Astrocyte (in vitro differentiated cells and primary cell): ENCODE measurements at places on chromosomes 1 and 21. TPM values are rescaled to one million over a fixed set of nuclear protein-coding genes. Genes with fewer than 3 reads are reported as not detected.

Gene TNFRSF18
- total RNA-seq, result 0.65 and 0.66 TPM in 2 replicates

Gene THEMIS2
- 0.79 and 1.3 TPM in 2 replicates for total RNA-seq

Gene SPRR2G
- not detected in 2 replicates for total RNA-seq

Gene WDR64
- not detected in 2 replicates for total RNA-seq

Gene IGSF21
- total RNA-seq, result not detected in 2 replicates

Gene CFHR4
- not detected in 2 replicates for total RNA-seq

Gene JAM2
- total RNA-seq, result 3.7 and 7.2 TPM in 2 replicates

DNA sequence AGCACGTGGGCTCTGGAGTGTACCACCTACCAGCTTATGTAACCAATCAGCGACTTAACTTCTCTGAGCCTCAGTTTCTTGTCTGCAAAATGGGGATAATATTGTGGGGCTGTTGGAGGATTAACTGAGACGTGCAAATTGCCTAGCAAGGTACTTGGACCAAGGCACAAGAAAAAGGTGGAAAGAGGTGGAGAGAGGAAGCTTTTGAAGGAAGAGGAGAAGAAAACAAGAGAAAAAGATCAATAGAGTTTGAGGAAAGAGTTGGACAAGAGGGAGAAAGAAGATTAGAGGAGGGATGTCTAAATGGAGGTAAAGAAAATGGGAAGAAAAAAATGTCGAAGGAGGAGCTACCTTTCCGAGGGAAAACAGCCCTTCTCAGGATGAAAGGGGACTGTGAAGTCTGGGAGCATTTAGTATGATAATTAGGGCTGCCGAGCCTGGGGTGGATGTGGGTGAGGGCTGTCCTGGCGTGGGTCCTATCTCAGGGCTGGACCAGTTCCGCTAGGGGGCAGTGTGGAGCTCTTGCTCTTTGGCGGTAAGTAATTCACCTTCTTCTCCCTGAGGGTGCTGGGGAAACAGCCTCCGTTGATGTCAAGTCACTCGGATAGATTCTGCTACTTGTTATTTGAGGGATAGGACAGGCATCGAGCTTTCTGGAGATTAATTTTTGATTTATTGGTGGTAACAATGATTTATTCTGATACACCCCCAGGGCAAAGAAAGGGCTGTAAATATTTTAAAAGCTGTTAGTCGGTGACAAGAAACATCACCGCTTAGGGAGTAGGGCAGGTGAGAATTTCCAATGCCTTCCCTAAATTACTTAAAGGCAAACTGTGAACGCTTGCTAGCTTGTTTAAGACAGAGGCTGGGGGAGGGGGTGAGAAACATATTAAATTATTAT, 79.0 kb upstream of the NFASC start:
- peaks cover 21% of the 10 kb centered on the region for H3K27me3 ChIP-seq
- no peak overlapping the region for H3K27ac ChIP-seq
- no peaks in the 10 kb centered on the region for H3K36me3 ChIP-seq
- no peak overlapping the region for H3K4me3 ChIP-seq

DNA sequence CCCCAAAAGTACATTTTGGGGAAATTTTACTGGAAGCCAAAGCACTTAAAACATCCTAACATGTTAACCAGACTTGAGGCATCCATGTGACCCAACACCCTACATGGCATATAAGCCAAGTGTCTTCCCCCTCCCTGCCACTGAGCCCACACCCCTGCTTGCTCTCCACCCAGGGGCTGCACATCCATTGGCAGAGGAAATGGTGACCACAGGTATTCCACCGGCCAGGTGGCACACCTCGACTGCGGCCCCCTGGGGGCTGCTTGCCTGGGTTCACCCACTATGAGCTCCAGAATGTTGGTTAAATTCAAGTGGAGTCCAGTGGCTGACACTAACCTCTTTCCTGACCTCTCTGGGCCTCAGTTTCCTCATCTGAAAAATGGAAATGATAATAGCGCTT, 64.4 kb upstream of the FAM20B start:
- no peak overlapping the region for H3K4me3 ChIP-seq
- H3K27me3 ChIP-seq, result no peaks in the 10 kb centered on the region
- DNase-seq, result no peak
- H3K27ac ChIP-seq, result no peak overlapping the region

DNA sequence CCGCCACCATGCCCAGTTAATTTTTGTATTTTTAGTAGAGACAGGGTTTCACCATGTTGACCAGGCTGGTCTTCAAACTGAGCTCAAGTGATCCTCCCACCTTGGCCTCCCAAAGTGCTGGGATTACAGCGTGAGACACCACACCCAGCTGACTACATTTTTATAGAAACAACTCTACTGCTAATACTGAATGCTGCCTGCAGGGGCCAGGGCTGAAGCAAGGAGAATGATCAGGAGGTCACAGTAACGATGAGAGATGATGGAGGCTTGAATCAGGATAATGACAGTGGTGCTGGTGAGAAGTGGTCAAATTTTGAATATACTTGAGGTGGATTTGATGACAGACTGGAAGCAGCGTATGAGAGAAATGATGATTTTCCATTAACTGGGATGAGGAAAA, 33.3 kb downstream of the ODF2L start:
- no peak overlapping the region for H3K27ac ChIP-seq
- no peak for DNase-seq
- no peaks in the 10 kb centered on the region for H3K4me1 ChIP-seq
- no peaks in the 10 kb centered on the region for H3K27me3 ChIP-seq
- no peak overlapping the region for H3K4me3 ChIP-seq

- peaks cover 15% of the 10 kb centered on the region for H3K27me3 ChIP-seq
- H3K4me1 ChIP-seq, result peaks cover 1% of the 10 kb centered on the region
- H3K36me3 ChIP-seq, result no peaks in the 10 kb centered on the region
- DNase-seq, result peak; percentile 34
- H3K27ac ChIP-seq, result no peak overlapping the region
Observed at GRCh38 chr21:37758982-37759381, 157.3 kb downstream of the KCNJ6 start.

DNA sequence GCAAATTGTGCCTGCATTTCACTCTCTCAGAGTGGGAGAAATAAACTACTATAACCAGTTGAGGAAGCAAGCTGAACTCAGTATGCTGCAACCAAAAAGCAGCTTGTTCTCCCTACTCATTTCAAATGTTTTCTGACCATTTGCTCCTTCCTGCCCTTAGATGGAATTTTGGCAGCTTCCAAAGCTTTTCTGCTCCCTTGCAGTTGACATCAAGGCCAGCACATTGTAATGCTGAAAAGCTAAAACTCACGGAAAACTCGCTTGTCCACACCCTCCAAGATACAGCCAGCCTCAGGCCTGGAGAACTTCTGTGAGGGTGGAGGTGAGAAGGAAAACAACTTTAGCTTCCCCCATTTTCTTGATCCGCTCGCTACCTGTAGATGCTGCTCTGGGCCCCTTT, 5.0 kb upstream of the CHML start:
- DNase-seq, result no peak
- H3K27me3 ChIP-seq, result no peaks in the 10 kb centered on the region
- H3K36me3 ChIP-seq, result no peaks in the 10 kb centered on the region
- no peak overlapping the region for H3K4me3 ChIP-seq

- H3K4me3 ChIP-seq, result no peak overlapping the region
- H3K4me1 ChIP-seq, result no peaks in the 10 kb centered on the region
- H3K27ac ChIP-seq, result no peak overlapping the region
- no peak for DNase-seq
Observed at GRCh38 chr1:201039876-201040275, 16.4 kb upstream of the KIF21B start.

GRCh38 chr1:247829656-247830055, 5.7 kb upstream of the OR14A16 start:
- DNase-seq, result no peak
- no peak overlapping the region for H3K4me3 ChIP-seq
- H3K4me1 ChIP-seq, result no peaks in the 10 kb centered on the region
- no peaks in the 10 kb centered on the region for H3K27me3 ChIP-seq
- no peaks in the 10 kb centered on the region for H3K36me3 ChIP-seq

DNA sequence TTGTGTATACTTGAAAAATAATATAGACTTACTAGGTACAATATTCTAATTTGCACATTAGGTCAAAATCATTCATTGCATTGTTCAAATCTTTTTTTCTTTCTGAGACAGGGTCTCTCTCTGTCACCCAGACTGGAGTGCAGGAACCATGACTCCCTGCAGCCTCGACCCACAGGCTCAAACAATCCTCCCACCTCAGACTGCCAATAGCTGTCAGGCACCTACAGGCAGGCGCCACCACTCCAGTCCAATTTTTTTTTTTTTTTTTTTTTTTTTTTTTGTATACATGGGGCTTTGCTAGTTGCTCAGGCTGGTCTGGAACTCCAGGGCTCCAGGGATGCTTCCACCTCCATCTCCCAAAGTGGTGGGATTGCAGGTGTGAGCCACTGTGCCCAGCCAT, 656.9 kb downstream of the KCNT2 start:
- H3K27ac ChIP-seq, result no peak overlapping the region
- H3K36me3 ChIP-seq, result no peaks in the 10 kb centered on the region

DNA sequence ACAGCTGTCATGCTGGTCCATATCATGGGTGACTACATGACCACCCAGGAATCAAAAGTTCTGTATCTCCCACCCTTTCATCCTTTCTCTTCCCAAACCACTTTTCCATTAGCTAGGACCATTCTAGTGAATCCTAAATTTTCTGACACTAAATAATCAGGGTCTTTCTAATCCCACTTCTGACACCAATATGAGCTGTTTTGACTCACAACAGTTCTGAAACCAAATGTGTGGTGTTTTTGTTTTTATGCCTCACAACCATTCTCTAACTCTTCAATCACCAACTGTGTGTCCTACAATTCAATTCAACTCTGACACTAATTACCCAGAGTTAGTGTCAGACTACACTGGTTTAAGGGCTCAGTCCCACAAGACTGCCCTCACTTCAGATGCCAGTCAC, 63.9 kb downstream of the SMYD2 start:
- H3K4me1 ChIP-seq, result peaks cover 2% of the 10 kb centered on the region
- no peaks in the 10 kb centered on the region for H3K27me3 ChIP-seq
- no peak for DNase-seq

DNA sequence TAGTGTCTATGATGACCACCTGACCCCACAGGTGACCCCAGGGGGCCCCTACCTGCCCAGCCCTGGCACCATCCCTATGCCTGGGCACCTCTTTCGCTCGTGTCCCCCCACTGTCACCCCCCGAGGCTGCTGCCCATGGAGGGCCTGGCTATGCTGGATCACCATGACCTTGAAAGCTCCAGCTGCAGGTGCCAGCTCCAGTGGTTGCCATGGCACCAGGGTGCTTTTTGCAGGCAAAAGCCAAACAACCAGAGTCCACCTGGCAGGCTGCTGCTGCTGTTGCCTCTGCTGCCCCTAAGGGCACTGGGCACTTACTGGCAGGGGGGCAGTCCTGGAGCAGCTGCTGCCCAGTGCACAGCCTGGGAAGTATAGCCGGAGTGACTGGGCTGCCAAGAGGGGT, 21.7 kb downstream of the ETNK2 start:
- H3K36me3 ChIP-seq, result no peaks in the 10 kb centered on the region
- H3K27ac ChIP-seq, result peak overlapping the region; percentile 41
- no peak overlapping the region for H3K4me3 ChIP-seq
- no peak for DNase-seq
- H3K4me1 ChIP-seq, result peaks cover 35% of the 10 kb centered on the region

GRCh38 chr21:17597680-17598079, 15.0 kb downstream of the BTG3 start:
- no peak overlapping the region for H3K4me3 ChIP-seq
- no peaks in the 10 kb centered on the region for H3K27me3 ChIP-seq
- H3K36me3 ChIP-seq, result peaks cover 40% of the 10 kb centered on the region
- no peaks in the 10 kb centered on the region for H3K4me1 ChIP-seq
- no peak overlapping the region for H3K27ac ChIP-seq

- peak; percentile 14 for DNase-seq
- no peaks in the 10 kb centered on the region for H3K4me1 ChIP-seq
- peaks cover 10% of the 10 kb centered on the region for H3K27me3 ChIP-seq
- H3K36me3 ChIP-seq, result peaks cover 17% of the 10 kb centered on the region
- H3K27ac ChIP-seq, result no peak overlapping the region
- no peak overlapping the region for H3K4me3 ChIP-seq
Observed at GRCh38 chr1:200867018-200867811, 5.6 kb upstream of the GPR25 start.

- peaks cover 37% of the 10 kb centered on the region for H3K4me1 ChIP-seq
- H3K27ac ChIP-seq, result peak overlapping the region; percentile 68
- no peak overlapping the region for H3K4me3 ChIP-seq
- peak; percentile 36 for DNase-seq
Observed at GRCh38 chr1:48048064-48048463, 50.9 kb upstream of the TRABD2B start.

- H3K27me3 ChIP-seq, result no peaks in the 10 kb centered on the region
- H3K4me3 ChIP-seq, result no peak overlapping the region
- no peak overlapping the region for H3K27ac ChIP-seq
- no peak for DNase-seq
- peaks cover 24% of the 10 kb centered on the region for H3K4me1 ChIP-seq
Observed at GRCh38 chr1:162139211-162139610, 69.7 kb downstream of the NOS1AP start.

DNA sequence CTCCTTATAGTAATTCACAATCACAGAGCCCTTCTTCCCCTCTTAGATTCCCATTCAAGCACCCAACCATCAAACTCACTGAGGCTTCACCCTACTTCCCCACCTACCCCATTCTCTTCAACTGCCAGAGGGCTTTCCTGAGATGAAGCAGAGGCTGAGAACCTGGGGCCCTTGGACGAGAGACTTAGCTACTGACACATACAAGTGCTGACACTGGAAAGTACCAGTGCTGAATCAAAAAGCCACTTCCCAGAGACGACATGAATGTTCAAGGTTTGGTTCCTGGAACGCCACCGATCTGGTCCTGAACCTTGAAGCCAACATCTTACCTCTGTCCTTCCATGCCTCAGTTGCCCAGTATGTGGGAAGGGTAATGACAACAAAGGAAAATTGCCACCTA, 16.6 kb upstream of the RAP1A start:
- no peaks in the 10 kb centered on the region for H3K27me3 ChIP-seq
- no peak for DNase-seq
- no peak overlapping the region for H3K4me3 ChIP-seq
- H3K36me3 ChIP-seq, result no peaks in the 10 kb centered on the region
- H3K4me1 ChIP-seq, result peaks cover 14% of the 10 kb centered on the region
- H3K27ac ChIP-seq, result no peak overlapping the region

DNA sequence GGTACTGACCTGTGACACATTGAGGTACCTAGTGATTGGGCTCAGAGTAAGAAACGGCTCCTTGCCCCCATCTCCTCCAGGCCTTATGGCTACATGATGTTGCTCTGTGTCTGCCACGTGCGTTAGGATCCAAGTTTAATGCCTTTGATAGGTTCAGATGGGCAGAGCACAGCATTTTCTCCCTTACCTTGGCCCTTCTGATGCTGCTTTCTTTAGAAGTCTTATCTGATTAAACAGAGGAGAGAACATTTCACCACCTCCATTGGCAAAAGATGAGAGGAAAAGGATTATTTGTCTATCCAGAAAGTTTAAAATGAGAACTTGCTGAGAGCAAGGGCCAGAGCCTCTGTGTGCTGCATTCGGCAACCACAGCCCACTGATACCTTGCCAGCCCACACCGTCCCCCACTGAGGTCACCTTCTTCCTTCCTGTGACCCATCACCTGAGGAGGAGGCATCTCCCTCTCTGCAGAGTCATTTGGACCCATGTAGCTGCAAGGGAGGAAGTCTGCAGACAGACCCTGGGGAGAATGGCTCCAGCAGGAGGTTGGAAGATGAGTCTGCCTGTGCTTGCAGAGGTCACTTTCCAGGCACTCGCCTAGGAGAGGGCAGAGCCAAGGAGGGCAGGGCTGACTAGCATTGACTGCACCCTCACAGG, 16.7 kb downstream of the SHISA4 start:
- peaks cover 29% of the 10 kb centered on the region for H3K4me1 ChIP-seq
- H3K27me3 ChIP-seq, result no peaks in the 10 kb centered on the region
- peak overlapping the region; percentile 59 for H3K27ac ChIP-seq

GRCh38 chr1:39295901-39296300, 91.4 kb downstream of the MACF1 start:
- H3K4me3 ChIP-seq, result no peak overlapping the region
- DNase-seq, result no peak
- no peaks in the 10 kb centered on the region for H3K27me3 ChIP-seq
- H3K27ac ChIP-seq, result no peak overlapping the region

- H3K4me1 ChIP-seq, result peaks cover 34% of the 10 kb centered on the region
- peak overlapping the region; percentile 39 for H3K27ac ChIP-seq
- DNase-seq, result peak; percentile 81
- no peaks in the 10 kb centered on the region for H3K36me3 ChIP-seq
Observed at GRCh38 chr1:25890239-25891034, 14.9 kb upstream of the PAQR7 start.
